ENCODE measurements at places on chromosomes 11 and 22.

DNA sequence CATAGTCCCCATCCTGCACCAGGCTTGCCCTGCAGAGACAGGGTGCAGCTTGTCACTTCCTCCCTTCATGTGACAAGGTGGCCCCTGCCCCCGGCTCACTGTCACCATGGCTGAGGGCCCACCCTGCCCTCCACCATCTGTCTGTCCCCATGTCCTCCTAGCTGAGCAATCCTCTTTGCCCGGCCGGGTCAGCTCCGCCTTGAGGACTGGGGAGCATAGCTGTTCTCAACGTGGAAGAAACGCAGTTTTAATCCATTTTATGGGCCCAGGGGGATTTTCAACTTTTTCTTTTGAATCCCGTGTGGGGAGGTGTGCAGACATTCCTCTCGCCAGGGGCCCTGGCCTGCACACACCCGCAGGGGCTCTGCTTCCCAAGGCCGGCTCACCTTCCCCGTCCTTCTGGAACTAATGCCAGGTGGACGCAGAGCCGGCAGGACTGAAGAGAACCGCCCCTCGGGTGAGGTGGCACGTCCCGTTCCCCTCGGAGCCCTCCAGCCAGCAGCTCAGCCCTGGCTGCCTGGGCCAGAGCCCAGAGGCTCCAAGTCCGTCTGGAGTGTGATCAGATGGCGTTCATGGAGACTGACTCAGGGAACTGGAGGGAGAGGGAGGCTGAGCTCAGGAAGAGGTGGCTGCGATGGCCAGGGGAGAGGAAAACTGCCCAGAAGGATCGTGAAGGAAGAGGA lies 1108.7 kb downstream of the BRD1 start:
- no peak for DNase-seq

- DNase-seq, result no peak
Observed at GRCh38 chr22:41411021-41411851, 29.5 kb downstream of the TEF start.

DNA sequence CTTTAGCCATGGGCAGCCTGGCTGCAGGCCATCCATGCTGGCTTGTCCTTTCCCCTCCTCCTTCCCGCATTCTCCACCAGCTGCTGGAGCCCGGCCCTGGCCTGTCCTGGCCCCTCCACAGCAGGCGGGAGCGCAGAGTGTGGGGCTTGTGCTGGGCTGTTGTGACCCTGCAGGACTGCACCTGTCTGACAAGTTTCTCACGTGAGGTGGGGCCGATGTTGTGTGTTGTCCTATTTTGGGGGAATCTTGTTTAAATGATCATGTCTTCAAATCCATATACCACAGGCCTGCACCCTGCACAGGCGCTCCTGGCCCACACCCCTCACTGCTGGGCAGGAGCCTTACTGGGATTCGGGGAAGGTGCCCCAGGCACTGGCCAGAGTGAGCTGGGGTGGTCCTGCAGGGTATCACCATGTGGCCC lies 30.4 kb downstream of the TBC1D22A start:
- no peak for DNase-seq

- DNase-seq, result no peak
Observed at GRCh38 chr22:46069521-46070214, 80.7 kb upstream of the PPARA start.

- DNase-seq, result no peak
Observed at GRCh38 chr22:28891156-28891733, 7.9 kb downstream of the ZNRF3 start.

DNA sequence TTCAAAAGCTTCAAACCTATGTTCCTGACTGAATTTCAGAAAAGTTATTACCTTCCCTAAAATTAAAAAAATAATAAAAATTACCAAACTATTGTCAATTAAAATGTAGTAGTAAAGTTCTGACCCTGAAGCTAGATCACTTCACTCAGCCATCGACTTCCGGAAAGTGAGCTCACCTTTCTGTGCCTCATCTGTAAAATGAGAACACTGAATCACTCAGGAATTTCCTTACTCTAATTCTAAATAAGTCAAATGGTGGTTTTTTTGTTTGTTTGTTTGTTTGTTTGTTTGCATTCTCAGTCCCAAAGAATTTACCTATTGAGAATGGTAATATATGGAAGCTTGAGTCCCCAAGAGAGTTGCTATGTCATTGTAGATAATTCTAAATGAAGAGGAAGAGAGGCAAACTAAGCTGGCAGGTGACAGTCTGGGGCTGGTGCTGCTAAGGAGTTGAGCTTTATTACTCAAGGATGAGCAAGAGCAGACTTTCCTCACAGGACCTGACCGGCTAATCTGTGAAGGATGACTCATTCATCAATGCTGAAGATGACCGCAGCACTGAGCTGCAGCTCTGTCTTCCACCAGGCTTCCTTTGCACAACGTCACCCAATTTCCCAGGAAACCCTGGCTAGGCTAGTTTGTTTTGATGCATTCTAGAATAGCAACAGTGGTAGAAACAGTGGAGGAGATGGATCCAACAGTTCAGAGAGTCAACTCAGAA lies 248.8 kb downstream of the RAB38 start:
- DNase-seq, result no peak

- DNase-seq, result no peak
Observed at GRCh38 chr11:46710821-46711269, 8.2 kb upstream of the F2 start.

DNA sequence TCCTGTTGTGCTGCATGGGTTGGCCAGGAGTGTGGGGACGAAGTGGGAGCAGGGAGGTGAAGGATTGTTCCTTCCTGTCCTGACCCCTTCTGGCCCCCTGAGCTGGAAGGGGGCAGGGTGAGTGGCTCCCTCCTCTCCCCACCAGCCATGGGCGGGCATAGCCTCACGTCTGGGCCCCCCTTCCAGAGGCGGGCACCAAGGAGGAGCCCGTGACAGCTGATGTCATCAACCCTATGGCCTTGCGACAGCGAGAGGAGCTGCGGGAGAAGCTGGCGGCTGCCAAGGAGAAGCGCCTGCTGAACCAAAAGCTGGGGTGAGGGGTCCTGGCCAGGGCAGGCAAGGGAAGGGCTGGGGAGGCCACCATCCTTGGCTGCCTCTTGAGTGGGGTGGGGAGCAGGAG lies 3.4 kb downstream of the SART1 start:
- no peak for DNase-seq

- no peak for DNase-seq
Observed at GRCh38 chr22:25360891-25361645, 141.6 kb downstream of the CRYBB2 start.

GRCh38 chr11:46090375-46090774 lies 30.9 kb downstream of the PHF21A start:
- no peak for DNase-seq

DNA sequence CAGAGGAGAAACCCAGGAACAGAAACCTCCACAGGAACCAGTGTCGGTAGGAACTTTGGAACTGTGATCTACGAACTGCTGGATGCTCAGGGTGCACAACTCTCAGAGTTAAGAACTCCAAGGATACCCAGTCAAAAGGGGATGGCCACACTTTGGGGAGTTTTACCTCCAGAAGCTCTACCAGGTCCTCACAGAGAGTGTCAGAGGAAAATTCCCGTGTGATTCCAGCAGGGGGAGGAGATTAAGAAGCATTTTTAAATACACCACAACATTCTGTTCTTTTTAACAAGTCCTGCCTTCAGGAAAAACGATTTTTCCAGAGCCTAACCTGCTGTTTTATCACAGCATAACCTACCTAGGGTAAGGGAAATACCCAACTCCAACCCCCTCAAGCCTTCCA lies 104.0 kb downstream of the SOX6 start:
- no peak for DNase-seq

GRCh38 chr11:3707176-3707575 lies 36.0 kb upstream of the CHRNA10 start:
- no peak for DNase-seq

GRCh38 chr11:65639623-65640482 lies 2.0 kb downstream of the SIPA1 start:
- DNase-seq, result no peak

DNA sequence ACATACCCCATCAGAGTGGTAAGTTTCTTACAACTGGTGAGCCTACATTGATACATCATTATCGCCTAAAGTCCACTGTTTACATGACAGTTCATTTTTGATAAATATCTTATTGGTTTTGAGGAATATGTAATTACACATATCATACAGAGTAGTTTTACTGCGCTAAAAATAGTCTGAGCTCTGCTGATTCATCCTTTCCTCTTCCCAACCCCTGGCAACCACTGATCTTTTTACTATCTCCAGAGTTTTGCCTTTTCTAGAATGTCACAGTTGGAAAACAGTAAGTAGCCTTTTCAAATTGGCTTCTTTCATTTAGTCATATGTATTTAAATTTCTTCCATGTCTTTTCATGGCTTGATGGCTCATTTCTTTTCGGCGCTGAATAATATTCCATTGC lies 112.8 kb downstream of the LARGE1 start:
- DNase-seq, result no peak

DNA sequence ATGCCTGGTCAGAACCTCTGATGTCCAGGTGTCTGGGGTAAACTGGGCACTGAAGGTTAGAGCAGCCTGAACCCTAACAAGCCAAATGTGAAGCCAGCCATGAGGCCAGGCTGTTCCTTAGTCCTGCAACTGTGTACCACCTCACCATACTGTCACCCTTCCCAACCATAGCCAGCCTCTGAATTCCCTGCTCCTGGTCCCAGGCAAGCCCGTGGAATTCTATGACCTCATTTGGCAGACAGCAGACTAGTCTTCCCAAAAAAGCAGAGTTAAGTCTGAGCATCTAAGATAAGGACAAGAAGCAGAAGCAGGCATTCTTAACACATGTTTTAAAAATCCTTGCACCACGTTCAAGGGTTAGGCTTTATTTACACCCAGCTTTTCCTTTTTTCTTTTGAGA lies 134.8 kb downstream of the C11orf58 start:
- DNase-seq, result no peak

- no peak for DNase-seq
Observed at GRCh38 chr11:7548659-7549274, 35.0 kb downstream of the PPFIBP2 start.

DNA sequence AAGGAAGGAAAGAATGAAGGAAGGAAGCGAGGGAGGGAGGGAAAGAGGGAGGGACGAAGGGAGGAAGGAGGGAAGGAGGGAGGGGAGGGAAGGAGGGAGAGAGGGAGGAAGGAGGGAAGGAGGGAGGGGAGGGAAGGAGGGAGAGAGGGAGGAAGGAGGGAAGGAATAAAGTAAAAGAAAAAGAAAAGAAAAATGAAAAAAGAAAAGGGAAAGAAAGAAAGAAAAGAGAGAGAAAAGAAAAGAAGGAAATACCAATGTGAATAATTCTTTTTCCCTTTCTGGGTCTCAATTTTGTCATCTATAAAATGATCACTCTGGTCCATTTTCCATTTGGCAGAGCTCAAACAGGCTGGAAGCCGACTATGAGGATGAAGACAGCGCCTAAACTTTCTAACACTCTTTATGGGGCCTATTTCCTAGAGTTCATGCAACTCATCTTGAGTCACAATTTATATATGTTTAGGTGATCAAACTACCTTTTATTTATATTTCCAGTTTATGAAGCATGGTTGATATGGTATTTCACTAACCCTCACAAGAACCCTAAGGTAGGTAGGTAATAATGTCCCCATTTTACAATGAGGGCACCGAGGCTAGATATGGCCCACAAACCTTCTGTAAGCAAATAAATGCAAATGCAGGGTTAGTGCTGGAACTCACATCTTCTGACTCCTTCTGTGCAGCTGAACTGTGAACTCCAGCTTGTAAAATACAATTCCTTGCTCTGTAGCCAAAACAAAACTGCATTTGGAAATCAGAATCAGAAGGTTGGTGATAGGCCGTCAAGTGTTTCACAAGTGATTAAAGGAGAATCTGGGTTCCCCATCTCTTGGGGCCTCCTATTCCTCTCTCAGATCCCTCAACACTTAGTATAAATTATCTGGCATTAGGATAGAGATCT lies 434.3 kb downstream of the ETS1 start:
- no peak for DNase-seq

DNA sequence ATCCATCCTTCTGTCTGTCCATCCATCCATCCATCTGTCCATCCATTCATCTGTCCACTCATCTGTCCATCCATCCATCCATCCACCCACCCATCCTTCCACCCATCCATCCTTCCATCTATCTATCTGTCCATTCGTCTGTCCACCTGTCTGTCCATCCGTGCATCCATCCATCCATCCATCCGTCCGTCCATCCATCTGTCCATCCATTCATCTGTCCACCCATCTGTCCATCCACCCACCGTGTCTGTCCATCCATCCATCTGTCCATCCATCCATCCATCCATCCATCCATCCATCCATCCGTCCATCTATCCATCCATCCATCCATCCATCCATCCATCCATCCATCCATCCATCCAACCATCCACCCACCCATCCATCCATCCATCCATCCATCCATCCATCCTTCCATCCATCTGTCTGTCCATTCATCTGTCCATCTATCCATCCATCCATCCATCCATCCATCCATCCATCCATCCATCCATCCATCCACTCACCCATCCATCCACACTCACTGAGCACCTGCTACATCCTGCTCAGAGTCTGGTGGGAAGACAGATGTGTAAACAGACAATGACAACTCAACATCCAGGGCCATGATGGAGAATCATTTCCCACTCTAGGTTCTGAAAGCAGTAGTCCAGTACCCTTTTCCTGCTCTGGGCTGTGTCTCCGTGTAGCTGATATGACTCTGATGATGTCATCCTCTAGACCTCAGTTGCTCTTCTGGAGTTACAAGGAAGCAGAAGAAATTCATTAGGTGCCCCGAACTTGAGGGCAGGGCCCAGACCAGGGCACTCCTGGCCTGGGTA lies 30.8 kb upstream of the MYEOV start:
- DNase-seq, result no peak

DNA sequence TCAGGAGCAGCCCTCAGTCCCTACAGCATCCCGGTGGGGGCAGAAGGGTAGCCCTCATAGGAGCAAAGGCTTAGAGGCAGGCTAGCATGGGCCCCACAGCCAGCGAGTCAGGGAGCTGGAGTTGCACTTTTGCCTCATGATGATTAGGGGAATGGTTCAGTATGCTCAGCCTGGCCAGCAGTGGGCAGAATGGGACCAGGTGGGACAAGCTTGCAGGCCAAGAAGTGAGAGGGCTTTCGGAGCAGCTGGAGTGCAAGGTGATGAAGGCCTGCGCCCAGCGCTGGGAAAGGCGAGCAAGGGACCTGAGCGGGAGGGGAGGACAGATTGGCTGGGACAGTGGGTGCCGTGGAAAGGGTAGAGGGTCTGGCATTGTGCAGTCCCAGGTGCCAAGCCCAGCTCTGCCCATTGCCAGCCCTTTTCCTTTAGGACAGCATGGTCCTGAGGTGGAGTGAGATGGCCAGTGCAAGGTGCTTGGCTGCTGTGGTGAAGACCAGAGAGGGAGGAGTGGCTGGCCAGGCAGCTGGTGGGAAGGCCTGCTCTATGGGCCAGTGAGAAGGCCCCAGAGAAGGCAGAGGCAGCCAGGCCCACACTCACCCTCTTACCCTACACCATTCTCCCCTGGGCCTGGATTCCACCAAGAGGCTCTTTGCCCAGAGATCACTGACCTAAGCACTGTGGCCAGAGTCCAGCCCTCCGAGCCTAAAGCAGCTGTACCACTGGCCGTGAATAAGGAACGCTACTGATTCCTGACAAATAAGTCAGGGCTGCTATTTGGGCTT lies 47.9 kb upstream of the SUSD2 start:
- no peak for DNase-seq

GRCh38 chr11:102763440-102763839 lies 17.0 kb downstream of the MMP10 start:
- DNase-seq, result no peak

- DNase-seq, result no peak
Observed at GRCh38 chr22:25837288-25837900, 95.4 kb downstream of the MYO18B start.

GRCh38 chr11:77082838-77083565 lies 16.2 kb downstream of the CAPN5 start:
- DNase-seq, result no peak

Data from D721Med (cell line).